Muscle of arm (tissue), 14 donors: ENCODE measurements at places on chromosomes 16 and 17.

- no peak for DNase-seq
These were observed 3.1 kb upstream of the SOX9 start for GRCh38 chr17:72117535-72118334.

DNA sequence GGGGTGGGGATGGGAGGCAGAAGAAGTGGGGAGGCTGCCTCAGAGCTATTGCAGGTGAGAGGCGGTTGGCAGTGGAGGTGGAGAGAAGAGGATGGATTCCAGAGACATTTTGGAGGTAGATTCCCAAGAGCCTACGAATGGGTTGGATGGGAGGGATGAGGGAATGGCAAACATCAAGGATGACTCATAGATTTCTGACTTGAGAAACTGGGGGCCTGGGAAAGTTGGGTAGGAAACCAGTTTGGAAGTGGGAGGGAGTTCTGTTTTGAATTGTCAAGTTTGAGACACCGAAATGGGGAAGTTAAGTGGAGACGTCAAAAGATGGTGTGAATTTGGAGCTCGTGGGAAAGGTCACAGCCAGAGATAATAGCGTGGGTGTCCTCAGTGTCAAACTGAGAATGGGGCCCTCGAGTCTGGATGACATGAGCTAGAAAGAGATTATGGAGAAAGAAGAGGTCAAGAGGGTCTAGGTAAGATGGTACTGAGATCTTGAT is 6.2 kb upstream of the CYLD start:
- DNase-seq: no peak

- no peak for DNase-seq
These were observed 15.2 kb downstream of the CASKIN1 start for GRCh38 chr16:2180962-2181923.

- no peak for DNase-seq
These were observed 4.4 kb downstream of the STX1B start for GRCh38 chr16:31006086-31006385.
